ENCODE measurements at places on chromosomes 3 and 15.

DNA sequence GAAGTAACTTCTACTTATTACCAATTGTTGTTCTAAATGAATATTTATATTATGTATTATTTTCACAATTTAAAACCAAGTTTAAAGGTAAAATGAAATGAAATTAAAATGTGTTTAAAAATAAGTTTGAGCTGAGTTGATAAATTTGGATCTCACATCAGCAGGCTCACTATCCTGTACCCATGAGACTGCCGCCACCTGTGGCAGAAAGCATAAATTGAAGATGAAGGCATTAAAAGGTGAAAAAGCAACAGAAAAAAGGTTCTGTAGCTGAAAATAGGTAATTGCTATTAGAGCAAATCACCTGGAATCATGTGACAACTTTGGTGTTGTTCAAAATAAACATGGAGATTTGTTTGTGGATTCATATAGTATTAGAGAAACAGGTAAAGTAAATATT lies 133.0 kb upstream of the CADM2 start:
- no peak for DNase-seq

- DNase-seq = no peak
These were observed 57.6 kb upstream of the APEH start for GRCh38 chr3:49616491-49616941.

- no peak for DNase-seq
These were observed 66.0 kb downstream of the DCUN1D1 start for GRCh38 chr3:182914341-182914740.

DNA sequence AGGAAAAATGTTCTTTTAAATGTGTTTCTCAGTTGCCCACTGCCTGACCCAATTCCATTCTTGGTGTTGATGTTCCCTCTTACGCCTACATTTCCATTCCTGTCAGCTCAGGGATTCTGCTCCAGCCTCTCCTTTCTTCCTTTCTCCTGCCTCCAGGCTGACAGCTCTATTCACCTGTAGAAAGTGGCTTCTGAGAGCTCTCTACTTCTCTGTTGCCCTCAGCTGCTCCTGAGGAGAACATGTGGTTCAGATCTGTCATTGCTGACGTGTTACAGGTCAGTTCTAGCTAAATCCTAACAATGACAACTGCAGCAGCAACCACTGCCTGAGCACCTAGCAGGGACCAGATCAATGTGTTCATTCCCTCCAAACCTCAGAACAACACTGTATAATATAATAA lies 144.9 kb upstream of the PLAAT1 start:
- no peak for DNase-seq

- no peak for DNase-seq
These were observed 150.6 kb upstream of the ANKRD28 start for GRCh38 chr3:15948388-15948787.

DNA sequence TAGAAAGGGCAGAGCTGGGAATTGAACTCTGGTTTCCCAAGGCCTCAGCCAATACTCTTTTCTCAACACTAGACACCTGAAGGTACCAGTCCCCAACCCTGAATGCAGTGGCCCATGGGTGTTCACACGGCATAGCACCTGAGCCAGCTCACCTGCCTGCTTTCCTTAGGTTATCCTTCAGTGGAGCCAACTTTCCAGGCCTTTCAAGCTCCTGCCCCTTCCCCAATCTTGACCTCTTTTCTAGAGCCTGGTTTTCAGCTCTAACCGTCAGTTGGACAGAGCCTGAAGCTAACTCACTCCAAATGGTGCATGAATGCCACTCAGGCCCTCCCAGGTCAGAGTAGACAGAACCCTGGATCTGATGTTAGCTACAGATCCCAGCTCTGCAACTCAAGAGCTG lies 66.1 kb upstream of the ITGA11 start:
- no peak for DNase-seq

- DNase-seq = no peak
These were observed 202.7 kb downstream of the TNIK start for GRCh38 chr3:171257251-171258203.

DNA sequence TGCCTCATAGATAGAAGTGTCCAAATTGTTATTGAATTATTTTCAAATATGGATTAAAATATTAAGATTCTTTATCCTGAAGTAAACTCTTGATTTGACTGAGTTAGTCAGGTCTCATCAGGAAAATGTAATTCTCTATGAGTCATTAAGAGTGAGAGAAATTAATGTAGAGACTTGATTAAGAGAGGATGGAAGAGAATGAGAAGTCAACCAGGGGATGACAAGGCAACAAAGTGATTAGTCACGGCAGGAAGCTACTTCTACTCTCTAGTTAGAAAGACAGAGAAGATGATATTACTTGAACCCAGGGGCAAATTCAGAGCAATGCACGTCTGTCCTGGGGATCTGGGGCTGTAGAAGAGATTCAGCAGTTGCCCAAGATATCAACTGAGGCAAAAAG lies 202.5 kb downstream of the LSAMP start:
- no peak for DNase-seq

GRCh38 chr3:187212196-187212545 lies 14.9 kb downstream of the RTP1 start:
- DNase-seq = no peak

- DNase-seq = no peak
These were observed 13.3 kb upstream of the OR5K1 start for GRCh38 chr3:98449606-98450193.

DNA sequence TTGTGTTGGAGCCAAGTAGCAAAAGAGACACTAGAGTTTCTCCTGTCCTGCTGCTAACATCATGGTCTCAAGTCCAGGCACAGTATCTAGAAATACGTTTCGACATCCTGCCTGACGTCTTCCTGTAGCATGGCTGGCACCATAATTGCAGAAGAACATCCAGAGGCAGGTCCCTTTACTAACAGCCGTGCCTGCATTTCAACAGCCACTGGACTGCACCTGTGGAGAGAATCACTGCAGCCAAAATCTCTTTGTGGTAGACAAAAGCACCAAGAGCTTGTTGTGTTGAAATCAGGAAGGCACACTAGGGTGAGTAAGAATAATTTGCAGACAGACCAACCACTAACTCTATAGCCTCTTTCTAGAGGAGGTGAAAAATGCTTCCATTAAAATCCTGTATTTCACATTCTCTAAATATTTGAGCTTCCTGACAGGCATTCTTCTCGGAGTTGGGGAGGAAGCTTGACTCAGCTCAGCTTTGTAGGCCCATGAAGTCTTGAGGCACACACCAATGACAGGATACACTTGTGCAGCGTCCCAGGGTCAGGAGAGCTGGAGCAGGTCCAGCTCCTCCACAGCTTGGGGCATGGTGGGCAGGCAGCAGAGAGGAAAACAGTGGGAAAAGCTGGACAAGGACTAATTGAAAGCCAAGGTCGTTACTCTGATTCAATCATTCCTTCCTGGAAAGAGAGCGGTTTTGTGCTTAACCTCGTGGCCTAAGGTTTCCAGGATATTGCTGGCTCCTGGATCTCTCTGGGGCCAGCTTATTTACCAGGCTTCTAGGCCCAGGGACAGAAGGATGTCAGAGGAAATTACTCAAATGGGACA lies 244.9 kb downstream of the FAM43A start:
- no peak for DNase-seq

- no peak for DNase-seq
These were observed 455.5 kb downstream of the MAGI1 start for GRCh38 chr3:65583188-65583587.

DNA sequence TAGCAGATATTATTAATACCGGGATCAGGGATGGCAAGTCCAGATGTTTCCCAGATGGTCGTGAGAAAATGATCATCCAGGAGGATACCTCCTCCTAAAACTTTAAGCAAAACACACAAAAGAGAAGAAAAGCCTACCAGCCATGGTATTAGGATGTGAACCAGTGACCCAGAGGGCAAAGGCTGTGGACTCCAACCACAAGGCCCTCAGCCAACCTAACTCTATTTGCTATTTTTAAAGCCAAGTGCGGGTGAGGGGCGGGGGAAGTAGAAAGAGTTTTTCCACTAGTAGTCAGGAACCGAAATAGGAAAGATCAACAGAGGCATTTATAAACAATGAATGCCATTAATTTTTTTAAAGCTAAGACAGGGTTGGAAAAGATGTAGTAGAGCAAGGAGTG lies 77.4 kb downstream of the STAC start:
- no peak for DNase-seq

Data from NAMALWA (cell line).